ENCODE measurements at places on chromosomes 3 and 15.
A peak's percentile ranks its signal among the peaks of the same experiment; 100 is the strongest.

- H3K27ac ChIP-seq = no peak overlapping the region
- no peaks in the 10 kb centered on the region for H3K27me3 ChIP-seq
- no peak for DNase-seq
Measured at GRCh38 chr3:143045639-143046038, 44.3 kb downstream of the U2SURP start.

DNA sequence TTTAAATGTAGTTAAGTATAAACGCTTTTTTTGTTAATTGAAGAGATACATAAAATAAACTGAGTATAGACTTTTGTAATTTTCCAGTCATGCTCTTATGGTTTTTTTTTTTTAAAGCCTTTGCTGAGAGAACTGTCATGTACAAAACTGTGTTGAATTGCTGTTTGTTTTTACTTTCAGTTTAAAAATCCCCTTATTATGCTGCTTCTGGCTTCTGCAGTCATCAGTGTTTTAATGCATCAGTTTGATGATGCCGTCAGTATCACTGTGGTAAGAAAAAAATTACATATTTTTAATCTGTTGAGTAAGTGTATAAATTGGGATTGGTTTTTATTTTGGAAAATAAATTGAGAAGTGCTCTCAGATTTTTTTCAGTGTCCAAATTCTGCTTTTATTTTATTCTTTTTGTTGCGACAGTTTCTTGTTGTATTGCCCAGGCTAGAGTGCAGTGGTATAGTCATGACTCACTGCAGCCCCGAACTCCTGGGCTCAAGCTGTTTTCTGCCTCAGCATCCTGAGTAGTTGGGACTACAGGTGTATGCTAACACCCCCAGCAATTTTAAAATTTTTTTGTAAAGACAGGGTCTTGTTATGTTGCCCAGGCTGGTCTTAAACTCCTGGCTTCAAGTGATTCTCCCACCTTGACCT lies 40.7 kb downstream of the ATP2C1 start:
- peaks cover 15% of the 10 kb centered on the region for H3K4me1 ChIP-seq
- H3K4me3 ChIP-seq = no peak overlapping the region
- no peak for DNase-seq
- no peaks in the 10 kb centered on the region for H3K27me3 ChIP-seq

DNA sequence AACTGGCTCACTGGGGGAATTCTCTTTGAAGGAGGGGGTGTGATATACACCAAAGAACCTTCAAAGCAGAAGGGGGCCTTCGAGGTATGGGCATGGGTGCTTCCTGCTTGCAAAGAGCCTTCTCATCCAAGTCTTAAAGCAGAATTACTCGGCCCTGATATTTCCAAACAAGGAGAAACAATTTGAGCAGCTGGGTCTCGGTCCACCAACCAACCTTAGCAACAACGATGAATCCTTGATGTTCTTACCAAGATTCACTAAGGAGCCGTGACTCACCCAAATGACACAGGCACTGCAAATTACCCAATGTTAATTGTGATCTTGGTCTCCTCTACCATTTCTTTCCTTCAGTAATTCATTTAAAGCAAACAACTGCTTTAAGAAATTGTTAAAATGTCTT lies 7.7 kb downstream of the HOMER2 start:
- peaks cover 38% of the 10 kb centered on the region for H3K4me1 ChIP-seq
- H3K27ac ChIP-seq = peak overlapping the region; percentile 43
- H3K27me3 ChIP-seq = peaks cover 5% of the 10 kb centered on the region
- H3K36me3 ChIP-seq = peaks cover 5% of the 10 kb centered on the region
- no peak overlapping the region for H3K4me3 ChIP-seq
- DNase-seq = no peak

- H3K27me3 ChIP-seq = peaks cover 13% of the 10 kb centered on the region
- DNase-seq = no peak
- H3K4me1 ChIP-seq = peaks cover 11% of the 10 kb centered on the region
Measured at GRCh38 chr3:128573160-128573559, 77.5 kb downstream of the RPN1 start.

GRCh38 chr15:26521130-26521529 lies 251.7 kb downstream of the GABRB3 start:
- DNase-seq = no peak
- no peak overlapping the region for H3K4me3 ChIP-seq
- H3K36me3 ChIP-seq = no peaks in the 10 kb centered on the region
- peaks cover 18% of the 10 kb centered on the region for H3K4me1 ChIP-seq
- peaks cover 3% of the 10 kb centered on the region for H3K27me3 ChIP-seq
- H3K27ac ChIP-seq = peak overlapping the region; percentile 11

DNA sequence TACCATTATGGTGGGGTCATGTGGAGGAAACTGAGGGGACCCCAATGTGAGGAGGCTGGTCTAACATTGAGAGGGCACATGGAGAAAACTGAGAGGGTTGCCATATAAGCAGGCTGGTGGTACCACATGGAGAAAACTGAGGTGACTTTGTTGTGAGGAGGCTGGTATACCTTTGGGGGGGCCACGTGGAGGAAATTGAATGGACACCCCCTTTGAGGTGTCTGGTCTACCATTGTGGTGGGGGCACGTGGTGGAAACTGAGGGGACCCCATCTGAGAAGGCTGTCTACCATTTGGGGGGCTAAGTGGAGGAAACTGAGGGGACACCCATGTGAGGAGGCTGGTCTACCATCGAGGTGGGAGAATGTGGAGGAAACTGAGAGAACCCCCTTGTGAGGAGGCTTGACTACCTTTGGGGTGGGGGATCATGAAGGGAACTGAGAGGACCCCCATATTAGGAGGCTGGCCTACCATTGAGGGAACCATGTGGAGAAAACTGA lies 163.8 kb downstream of the FBLN2 start:
- no peak for DNase-seq
- peaks cover 41% of the 10 kb centered on the region for H3K27me3 ChIP-seq
- H3K4me1 ChIP-seq = no peaks in the 10 kb centered on the region
- H3K4me3 ChIP-seq = no peak overlapping the region

- DNase-seq = no peak
- H3K4me1 ChIP-seq = peaks cover 63% of the 10 kb centered on the region
- peak overlapping the region; percentile 12 for H3K27ac ChIP-seq
- H3K27me3 ChIP-seq = peaks cover 16% of the 10 kb centered on the region
Measured at GRCh38 chr3:16508243-16508578, 5.3 kb downstream of the RFTN1 start.

GRCh38 chr15:63246691-63247469 lies 30.5 kb upstream of the APH1B start:
- DNase-seq = no peak
- H3K27ac ChIP-seq = peak overlapping the region; percentile 70
- H3K4me3 ChIP-seq = no peak overlapping the region
- peaks cover 6% of the 10 kb centered on the region for H3K4me1 ChIP-seq

- H3K27ac ChIP-seq = no peak overlapping the region
- DNase-seq = no peak
- H3K27me3 ChIP-seq = no peaks in the 10 kb centered on the region
- no peak overlapping the region for H3K4me3 ChIP-seq
- H3K36me3 ChIP-seq = peaks cover 20% of the 10 kb centered on the region
- H3K4me1 ChIP-seq = peaks cover 33% of the 10 kb centered on the region
Measured at GRCh38 chr3:89946884-89947283, 839.5 kb downstream of the EPHA3 start.

GRCh38 chr15:67228286-67228685 lies 26.2 kb downstream of the AAGAB start:
- no peak overlapping the region for H3K4me3 ChIP-seq
- H3K27ac ChIP-seq = no peak overlapping the region
- peaks cover 44% of the 10 kb centered on the region for H3K36me3 ChIP-seq
- no peaks in the 10 kb centered on the region for H3K27me3 ChIP-seq
- peaks cover 5% of the 10 kb centered on the region for H3K4me1 ChIP-seq

GRCh38 chr3:72238010-72238691 lies 453.2 kb upstream of the PROK2 start:
- H3K4me3 ChIP-seq = no peak overlapping the region
- H3K27ac ChIP-seq = no peak overlapping the region
- DNase-seq = no peak
- peaks cover 4% of the 10 kb centered on the region for H3K4me1 ChIP-seq
- H3K27me3 ChIP-seq = peaks cover 7% of the 10 kb centered on the region
- H3K36me3 ChIP-seq = no peaks in the 10 kb centered on the region

GRCh38 chr15:65795663-65796216 lies 3.6 kb upstream of the DENND4A start:
- H3K27me3 ChIP-seq = peaks cover under 1% of the 10 kb centered on the region
- no peak for DNase-seq
- H3K4me3 ChIP-seq = no peak overlapping the region

- no peak overlapping the region for H3K27ac ChIP-seq
- DNase-seq = no peak
- H3K4me3 ChIP-seq = no peak overlapping the region
- peaks cover 16% of the 10 kb centered on the region for H3K4me1 ChIP-seq
- H3K27me3 ChIP-seq = peaks cover 13% of the 10 kb centered on the region
Measured at GRCh38 chr15:25664761-25665160, 198.4 kb downstream of the ATP10A start.

- H3K27ac ChIP-seq = peak overlapping the region; percentile 64
- no peak for DNase-seq
- peaks cover 19% of the 10 kb centered on the region for H3K4me1 ChIP-seq
- H3K27me3 ChIP-seq = no peaks in the 10 kb centered on the region
- no peaks in the 10 kb centered on the region for H3K36me3 ChIP-seq
- no peak overlapping the region for H3K4me3 ChIP-seq
Measured at GRCh38 chr3:3109407-3110298, 521 bp downstream of the IL5RA start.

DNA sequence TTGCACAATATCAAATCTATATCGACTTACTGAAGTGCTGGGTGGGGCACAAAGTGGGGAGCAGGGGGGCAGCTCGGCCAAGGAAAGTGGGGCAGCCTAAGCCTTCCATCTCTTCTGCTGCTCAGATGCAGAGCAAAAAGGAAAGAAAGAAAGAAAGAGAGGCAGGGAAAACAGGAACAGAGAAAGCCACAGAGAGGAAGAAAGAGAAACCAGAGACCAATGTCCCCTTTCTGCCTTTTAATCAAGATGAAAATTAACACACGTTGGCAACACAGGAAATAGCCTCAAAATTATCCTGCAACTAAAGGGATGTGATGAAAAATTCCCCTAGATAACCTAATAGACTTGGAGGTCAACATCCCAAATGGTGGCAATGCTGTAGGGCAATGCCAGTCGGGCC lies 72.2 kb upstream of the RAD18 start:
- peaks cover 18% of the 10 kb centered on the region for H3K4me1 ChIP-seq
- H3K4me3 ChIP-seq = no peak overlapping the region
- DNase-seq = no peak

DNA sequence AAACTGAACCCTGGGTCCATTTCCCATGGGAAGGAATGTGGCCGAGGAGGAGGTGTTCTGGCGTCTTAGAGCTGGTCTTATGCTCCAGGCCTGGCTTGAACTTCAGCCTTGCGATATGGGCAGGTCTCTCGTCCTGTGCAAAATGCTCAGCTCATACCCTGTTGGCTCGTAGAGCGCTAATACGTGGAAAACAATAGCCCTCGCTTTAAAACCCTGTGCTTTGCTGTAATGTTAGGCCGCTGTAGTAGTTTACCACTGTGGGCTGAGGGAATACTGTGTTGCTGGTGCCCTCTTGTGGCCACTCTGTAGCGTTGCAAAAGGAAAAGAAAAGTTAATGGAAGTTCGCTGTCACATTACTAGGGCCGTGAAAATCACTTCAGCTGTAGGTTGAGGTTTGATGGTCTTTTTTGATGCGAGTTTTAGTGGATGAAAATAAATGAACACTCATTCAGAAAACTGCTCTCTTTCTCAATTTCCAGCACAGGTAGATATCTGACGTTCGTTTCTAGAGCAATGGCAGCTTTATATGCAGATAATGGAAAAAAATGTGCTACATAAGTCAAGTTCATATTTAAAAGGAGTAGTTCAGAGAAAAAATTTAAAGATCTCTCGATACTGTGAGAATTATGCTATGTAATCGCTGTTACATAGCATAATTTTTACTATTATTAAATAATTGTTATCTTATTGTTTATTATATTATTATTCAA lies 92.9 kb downstream of the MCTP2 start:
- H3K4me1 ChIP-seq = peaks cover 22% of the 10 kb centered on the region
- no peak overlapping the region for H3K27ac ChIP-seq
- H3K4me3 ChIP-seq = peak overlapping the region; percentile 61

GRCh38 chr3:112653881-112654300 lies 12.9 kb upstream of the CCDC80 start:
- H3K4me3 ChIP-seq = no peak overlapping the region
- H3K4me1 ChIP-seq = peaks cover 4% of the 10 kb centered on the region
- DNase-seq = no peak
- no peak overlapping the region for H3K27ac ChIP-seq
- peaks cover under 1% of the 10 kb centered on the region for H3K27me3 ChIP-seq
- no peaks in the 10 kb centered on the region for H3K36me3 ChIP-seq

DNA sequence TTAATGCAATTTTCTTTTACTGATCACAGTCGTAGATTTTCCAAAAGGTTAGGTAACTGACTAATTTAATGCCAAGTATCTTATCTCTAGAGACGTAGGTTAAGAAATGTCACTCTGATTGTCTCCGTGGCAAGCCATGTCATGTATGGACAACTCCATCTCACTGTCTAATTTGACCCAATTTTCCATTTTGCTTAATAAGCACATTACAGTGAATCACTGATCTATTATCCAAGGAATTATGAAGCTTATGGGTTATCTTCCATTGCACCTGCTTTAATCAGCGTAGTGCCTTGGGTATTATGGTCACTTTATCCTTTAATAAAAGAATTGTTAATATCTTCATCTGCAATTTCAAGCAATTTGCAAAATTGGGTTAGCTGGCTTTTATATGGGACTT lies 557.4 kb upstream of the ROBO2 start:
- DNase-seq = no peak
- no peaks in the 10 kb centered on the region for H3K4me1 ChIP-seq
- H3K36me3 ChIP-seq = no peaks in the 10 kb centered on the region
- H3K27ac ChIP-seq = no peak overlapping the region
- no peak overlapping the region for H3K4me3 ChIP-seq
- peaks cover 2% of the 10 kb centered on the region for H3K27me3 ChIP-seq

GRCh38 chr15:79073336-79073735 lies 17.2 kb downstream of the RASGRF1 start:
- no peak overlapping the region for H3K27ac ChIP-seq
- peaks cover 39% of the 10 kb centered on the region for H3K27me3 ChIP-seq
- no peak overlapping the region for H3K4me3 ChIP-seq
- no peaks in the 10 kb centered on the region for H3K36me3 ChIP-seq
- no peak for DNase-seq

GRCh38 chr3:54538346-54538745 lies 389.5 kb downstream of the LRTM1 start:
- no peak for DNase-seq
- H3K4me3 ChIP-seq = no peak overlapping the region
- H3K36me3 ChIP-seq = no peaks in the 10 kb centered on the region
- no peaks in the 10 kb centered on the region for H3K27me3 ChIP-seq
- H3K4me1 ChIP-seq = peaks cover 6% of the 10 kb centered on the region

DNA sequence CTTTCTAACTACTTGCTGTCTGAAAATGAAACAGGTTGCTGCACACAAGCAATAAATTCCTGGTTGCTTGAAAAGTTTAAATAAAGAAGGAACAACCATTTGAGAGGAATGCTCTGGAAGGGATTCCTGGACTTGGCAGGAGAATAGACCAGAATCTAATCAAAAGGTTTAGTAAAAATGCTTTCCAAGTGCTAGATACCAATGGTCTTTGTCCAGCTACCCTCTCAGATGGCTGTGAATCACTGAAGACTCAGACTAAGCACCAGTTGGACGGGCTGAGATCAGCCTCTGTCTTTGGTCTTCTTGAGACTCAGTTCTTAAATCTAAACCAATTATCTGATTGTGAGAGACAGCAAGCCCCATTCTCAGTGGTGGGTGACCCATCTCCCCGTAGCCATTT lies 27.7 kb upstream of the LPP start:
- H3K4me1 ChIP-seq = peaks cover 8% of the 10 kb centered on the region
- H3K27ac ChIP-seq = no peak overlapping the region
- H3K36me3 ChIP-seq = no peaks in the 10 kb centered on the region
- H3K27me3 ChIP-seq = peaks cover 3% of the 10 kb centered on the region
- no peak overlapping the region for H3K4me3 ChIP-seq

- H3K27ac ChIP-seq = no peak overlapping the region
- peaks cover 3% of the 10 kb centered on the region for H3K27me3 ChIP-seq
- H3K4me1 ChIP-seq = peaks cover 4% of the 10 kb centered on the region
- no peak overlapping the region for H3K4me3 ChIP-seq
- no peak for DNase-seq
Measured at GRCh38 chr3:148845756-148846395, 18.3 kb downstream of the CPB1 start.
